ENCODE measurements at places on chromosomes 5 and 9. TPM values are rescaled to one million over a fixed set of nuclear protein-coding genes. Genes with fewer than 3 reads are reported as not detected.

Gene AIF1L
- not detected for total RNA-seq

Gene MXD3
- 23.0 TPM for total RNA-seq

DNA sequence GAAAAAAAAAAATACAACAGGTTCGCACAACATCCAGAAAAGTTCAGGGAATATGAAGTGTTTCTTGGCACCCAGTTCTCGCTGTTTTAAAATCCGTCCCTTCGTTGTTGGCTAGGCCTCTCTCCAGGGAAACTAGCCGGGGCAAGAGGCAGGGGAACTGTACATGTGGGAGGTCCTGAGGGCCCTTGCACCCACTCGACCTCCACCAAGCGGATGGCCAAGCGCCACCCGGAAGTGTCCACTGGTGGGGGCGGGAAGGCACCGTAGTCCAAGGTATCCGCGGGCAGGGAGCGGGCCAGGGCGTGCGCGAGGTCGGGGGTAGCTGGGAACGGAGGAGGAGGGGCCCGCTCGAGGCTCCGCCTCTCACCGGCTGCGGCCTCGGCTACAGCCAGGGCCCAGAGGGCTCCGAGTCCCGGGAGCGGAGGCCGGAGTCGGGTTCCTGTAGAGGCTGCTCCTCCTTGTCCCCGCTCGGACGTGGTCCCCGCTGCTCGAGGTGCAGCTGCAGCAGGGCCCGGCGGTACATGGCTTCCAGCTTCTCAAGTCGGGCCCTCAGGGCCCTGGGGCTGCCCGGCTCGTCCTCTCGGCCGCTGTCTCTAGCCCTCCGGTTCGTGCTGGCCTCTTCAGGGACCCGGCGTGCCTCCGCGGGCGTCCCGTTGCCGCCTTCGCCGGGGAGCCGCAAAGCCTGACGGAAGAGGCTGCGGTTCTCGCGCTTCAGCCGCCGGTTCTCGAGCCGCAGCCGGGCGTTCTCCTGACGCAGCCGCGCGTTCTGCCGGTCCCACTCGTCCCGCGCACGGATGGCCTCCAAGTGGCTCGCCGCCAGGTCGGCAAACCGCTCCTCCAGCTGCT, 720 bp downstream of the TUSC1 start:
- peak; percentile 86 for DNase-seq

Gene HSPB3
- not detected for total RNA-seq

Gene SEC24A
- total RNA-seq, result 72.4 TPM

GRCh38 chr9:12274577-12274976, 418.6 kb upstream of the TYRP1 start:
- DNase-seq, result peak; percentile 39
